ENCODE measurements at places on chromosomes 5 and 9.

DNA sequence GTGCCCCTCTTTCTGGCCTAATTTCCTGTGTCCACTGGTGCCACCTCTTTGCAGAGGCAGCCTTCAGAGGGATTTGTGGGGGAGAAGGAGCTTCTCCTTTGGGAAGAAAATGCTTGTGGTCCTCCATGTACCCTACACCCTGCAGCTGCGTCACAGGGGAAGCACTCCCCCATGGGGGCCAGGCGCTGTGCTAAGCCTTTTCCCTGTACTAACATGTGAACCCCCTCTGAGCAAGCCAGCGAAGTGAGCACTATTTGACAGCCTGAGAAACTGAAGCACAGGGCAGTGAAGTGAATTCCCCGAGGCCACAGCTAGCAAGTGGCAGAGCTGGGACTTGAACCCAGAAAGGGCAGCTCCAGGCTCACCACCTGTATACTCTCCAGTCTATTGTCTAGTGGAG is 32.3 kb downstream of the ERGIC1 start:
- no peak for ATAC-seq

DNA sequence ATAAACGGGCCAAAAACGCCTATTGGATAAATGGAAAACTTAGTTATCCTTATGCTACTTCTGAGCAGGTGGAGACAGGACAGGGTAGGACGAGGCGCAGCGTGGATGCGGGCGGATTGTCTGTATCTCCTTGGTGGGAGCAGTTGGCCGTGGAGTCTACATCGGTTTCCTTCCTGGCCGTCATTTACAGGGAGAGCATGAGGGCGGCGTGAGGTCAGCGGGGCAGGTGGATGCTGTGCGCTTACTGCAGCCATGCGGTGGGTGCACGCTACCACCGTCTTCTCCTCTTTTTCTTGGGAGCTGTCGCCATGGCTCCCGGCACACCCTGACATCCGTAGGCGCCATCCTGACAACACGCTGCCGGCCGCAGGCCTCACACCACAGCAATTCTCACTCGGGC is 121.3 kb downstream of the ADAMTS2 start:
- ATAC-seq = no peak

GRCh38 chr5:153880106-153880505 is 158.6 kb downstream of the FAM114A2 start:
- ATAC-seq = no peak

GRCh38 chr5:40446910-40447309 is 232.8 kb upstream of the PTGER4 start:
- ATAC-seq = no peak

DNA sequence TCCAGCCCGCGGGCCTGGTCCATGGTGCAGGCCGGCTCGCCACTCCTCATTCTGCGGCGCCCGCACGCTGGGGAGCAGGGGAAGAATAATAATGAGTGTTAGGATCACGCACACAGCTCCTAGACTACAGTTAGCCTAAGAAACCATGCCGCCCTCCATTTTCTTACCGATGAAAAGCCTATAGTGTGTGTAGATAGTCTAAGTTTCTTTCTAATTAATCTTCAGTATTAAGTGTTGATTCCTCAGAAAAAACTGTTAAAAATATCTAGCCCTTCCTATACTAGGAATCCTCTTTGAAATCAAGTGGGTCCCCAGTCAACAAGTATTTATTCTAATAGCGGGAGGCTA is 9.3 kb downstream of the ZBED3 start:
- no peak for ATAC-seq

DNA sequence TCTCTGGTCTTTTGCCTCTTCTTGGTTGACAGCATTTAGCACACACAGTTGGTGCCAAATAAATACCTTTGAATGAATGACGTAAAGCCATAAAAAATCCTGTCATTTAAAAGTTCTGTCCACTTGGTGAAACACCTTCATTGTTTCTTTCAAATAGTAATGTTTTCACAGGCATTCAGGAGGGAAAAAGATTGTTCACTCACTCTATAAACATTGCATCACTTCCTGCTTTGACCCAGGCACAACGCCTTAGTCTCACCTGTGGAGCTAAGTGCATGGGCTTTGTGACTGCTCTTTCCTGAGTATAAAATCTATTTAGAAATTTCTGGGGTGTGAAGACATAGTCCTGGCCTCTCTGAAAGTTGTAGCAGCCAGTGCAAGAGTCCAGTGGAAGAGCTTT is 88.9 kb upstream of the CXCL14 start:
- ATAC-seq = no peak

DNA sequence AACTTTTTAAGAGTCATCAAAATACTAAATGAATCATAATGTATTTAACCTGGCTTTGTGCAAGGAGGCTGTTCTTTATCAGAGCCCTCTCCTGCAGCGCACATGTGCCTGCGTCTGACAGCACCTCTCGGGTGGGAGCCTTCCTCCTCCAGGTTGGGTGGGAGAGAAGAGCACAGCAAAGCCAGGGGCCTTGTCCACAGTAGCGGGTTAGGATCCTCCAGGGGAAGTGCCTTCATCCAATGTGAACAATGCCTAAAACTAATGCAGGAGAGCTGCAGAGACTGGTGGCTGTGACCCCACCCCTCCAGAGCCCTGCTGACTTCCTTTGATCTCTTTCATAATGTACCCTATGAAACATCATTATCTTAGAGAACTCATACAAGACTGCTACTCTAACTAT is 10.2 kb downstream of the UBE2QL1 start:
- ATAC-seq = no peak
